Esophagus mucosa (tissue), 1 donor: ENCODE measurements at places on chromosomes 7 and 10. TPM values are rescaled to one million over a fixed set of nuclear protein-coding genes. Genes with fewer than 3 reads are reported as not detected.

The SPAG6 gene
- not detected for total RNA-seq

DNA sequence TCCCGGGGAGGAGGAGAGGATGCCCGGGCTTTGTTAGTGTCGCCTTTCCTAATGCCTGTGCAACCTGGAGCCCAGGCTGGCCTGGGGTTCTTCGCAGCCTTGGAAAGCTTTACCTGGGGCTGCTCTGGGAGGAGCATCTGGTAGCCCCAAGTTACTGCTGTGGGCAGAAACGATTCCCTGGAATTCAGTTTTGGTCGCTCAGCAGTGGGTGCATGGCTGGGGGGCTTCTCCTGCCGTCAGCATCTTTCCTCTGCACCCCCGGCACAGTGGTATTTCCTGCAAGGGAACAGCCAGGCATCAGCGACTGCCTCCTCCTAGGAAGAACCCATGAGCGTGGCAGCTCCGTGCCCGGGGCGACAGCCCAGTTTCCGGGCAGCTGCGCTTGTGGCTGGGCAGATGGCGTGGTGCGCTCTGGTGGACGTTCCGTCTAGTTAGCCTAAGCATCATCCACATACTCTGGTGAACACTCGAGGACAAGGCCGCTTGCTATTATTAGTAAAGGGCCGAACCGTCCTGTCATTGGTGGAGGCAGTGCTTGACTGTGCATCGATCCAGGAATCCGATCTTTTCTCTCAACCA is 107.0 kb upstream of the BTBD16 start:
- ATAC-seq = no peak

DNA sequence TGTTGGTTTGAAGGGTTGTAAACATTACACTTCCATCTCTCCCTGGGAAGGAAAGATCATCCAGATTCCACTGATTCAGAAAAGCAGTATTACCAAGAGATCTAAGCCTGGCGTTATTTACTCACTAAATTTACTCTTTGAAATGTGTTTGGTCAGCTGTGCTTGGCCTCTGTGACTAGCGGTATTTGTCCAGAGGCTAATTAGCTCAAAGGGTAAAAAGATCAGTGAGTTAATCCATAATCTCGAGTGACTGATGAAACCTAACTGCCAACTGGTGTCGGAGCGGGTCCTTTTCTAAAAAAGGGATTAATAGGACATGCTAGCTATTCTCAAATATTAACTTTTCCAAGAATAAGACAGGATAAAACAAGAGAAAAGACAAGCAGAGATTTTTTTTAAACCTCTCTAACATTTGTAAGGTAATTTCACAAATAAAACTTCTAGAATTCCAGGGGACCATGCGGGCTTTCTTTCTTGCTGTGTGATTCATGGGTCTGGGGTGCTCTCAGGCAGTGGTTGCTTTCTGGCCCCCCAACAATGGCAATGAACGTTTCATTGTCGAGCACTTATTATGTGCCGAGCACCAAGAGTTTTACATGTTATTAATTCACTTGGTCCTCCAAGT is 247.3 kb upstream of the AOAH start:
- no peak for ATAC-seq

DNA sequence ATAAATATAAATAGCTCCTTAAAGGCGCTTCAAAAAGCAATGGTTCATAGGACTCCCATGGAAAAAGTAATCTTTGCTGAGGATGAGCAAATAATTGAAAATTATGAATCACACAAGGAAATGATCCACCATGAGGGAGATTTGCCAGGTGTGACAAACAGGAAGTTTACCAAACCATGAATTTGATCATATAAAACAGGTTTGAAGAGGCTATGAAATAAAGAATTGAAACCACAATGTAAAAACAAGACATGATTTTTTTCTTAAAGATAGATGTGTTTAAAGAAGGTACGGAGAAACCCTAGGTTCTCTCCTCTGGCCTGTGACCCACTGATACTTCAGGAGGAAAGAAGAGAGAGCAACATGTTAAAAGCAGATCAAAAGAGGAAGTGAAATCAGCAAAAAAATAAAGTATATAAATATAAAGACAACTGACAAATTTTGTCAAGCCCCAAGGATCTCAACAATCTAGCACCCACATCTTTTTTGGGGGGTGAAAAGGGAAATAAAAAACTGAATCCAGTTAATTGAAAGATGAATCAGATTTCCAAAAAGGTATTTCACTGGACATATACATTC is 111.3 kb upstream of the ASAH2 start:
- ATAC-seq = peak; percentile 86

GRCh38 chr10:77012812-77013500 is 624.7 kb downstream of the KCNMA1 start:
- ATAC-seq = no peak

DNA sequence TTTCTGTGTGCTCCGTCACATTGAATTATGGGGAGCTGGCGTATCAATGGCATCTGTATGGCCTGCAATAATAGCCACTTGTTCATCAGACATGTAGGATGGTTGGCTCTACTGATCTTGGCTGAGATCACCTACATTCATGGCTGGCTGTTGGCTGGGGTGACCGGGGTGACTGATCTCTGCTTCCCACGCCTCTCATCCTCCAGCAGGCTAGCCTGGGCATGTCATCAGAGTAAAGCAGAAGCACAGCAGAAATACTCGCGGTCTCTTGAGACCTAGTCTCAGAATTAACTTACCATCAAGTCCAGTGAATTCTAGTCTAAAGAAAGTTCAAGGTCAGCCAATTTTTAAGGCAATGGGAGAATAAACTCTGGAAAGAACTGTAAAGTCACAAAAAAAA is 257.7 kb upstream of the GLI3 start:
- peak; percentile 92 for ATAC-seq
